ENCODE measurements at places on chromosomes 12 and 14. TPM values are rescaled to one million over a fixed set of nuclear protein-coding genes. Genes with fewer than 3 reads are reported as not detected.
A peak's percentile ranks its signal among the peaks of the same experiment; 100 is the strongest.

- peak; percentile 27 for DNase-seq
Observed at GRCh38 chr12:112900298-112901145, 6.2 kb upstream of the OAS1 start.

- DNase-seq, result no peak
Observed at GRCh38 chr14:35277179-35277578, 15.0 kb upstream of the PSMA6 start.

DNA sequence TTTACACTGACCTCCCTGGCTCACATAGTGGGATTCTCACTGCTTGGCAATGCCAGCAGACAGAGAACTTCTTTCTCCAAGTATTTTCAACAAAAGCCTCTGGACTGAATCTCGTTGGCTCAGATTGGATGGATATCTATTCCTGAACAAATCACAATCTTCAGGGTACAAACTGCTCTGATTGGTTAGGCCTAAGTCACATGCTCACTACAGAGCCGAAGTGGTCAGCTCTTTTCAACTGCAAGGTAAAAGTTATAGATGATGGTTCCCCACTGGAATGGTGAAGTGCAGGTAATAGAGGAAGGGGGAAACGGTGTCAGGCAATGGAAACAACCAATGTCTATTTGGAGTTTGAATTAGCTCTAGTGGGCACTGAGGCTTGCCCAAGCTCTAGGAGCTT lies 16.7 kb upstream of the VRK1 start:
- DNase-seq, result no peak

GRCh38 chr12:51752234-51752889 lies 96.2 kb downstream of the FIGNL2 start:
- peak; percentile 77 for DNase-seq

DNA sequence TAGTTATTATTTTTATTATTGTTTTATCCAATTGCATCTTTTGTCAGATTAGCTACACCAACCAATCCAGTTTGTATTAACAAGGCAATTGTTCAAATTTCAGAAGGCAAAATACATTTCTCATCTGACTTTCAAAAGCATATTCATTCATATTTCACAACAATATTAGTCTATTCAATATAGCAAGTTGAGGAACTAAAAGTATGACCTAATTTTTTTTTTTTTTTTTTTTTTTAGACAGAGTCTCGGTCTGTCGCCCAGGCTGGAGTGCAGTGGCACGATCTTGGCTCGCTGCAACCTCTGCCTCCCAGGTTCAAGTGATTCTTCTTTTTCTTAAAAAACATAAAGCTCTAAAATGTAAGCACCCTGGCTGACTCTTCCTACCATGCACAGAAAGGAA lies 17.3 kb downstream of the COX14 start:
- no peak for DNase-seq

DNA sequence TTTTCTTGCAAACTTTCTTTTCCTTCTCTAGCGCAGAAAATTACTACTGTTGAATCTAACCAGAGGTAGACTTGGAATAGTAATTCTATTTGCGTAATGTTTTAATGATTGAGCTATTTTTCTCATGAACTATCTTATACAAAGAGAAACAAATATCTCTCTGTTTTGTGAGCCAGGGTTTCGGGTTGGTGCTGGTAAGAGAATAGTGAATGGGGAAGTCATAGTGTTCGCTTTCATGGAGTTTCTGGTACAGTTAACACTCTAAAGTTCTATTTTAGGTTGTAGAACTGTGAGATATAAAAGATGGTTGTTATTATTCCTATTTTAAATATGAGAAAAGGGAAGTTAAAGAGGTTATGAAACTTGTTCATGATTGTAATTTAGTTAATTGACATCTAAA lies 6.6 kb downstream of the CLEC1B start:
- no peak for DNase-seq

DNA sequence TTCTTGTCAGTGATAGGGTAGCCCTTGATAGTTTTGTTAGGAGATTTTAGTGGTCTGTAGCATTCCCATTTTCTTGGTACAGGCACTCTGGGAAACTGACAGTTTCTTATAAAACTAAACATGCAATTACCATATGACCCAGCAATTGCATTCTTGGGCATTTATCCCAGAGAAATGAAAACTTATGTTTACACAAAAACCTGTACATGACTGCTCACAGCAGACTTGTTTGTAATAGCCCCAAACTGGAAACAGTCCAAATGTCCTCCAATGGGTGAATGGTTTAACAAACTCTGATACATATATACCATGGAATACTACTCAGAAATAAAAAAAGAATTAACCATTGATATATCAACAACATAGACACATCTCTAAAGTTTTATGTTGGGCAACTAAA lies 75.5 kb downstream of the BORCS5 start:
- peak; percentile 45 for DNase-seq

- no peak for DNase-seq
Observed at GRCh38 chr12:96383991-96384390, 16.2 kb downstream of the CDK17 start.

GRCh38 chr14:31854508-31855075 lies 222.5 kb upstream of the ARHGAP5 start:
- DNase-seq, result no peak

GRCh38 chr12:130711756-130712155 lies 4.3 kb downstream of the RIMBP2 start:
- no peak for DNase-seq

- no peak for DNase-seq
Observed at GRCh38 chr12:53227836-53228235, 4.2 kb downstream of the RARG start.

DNA sequence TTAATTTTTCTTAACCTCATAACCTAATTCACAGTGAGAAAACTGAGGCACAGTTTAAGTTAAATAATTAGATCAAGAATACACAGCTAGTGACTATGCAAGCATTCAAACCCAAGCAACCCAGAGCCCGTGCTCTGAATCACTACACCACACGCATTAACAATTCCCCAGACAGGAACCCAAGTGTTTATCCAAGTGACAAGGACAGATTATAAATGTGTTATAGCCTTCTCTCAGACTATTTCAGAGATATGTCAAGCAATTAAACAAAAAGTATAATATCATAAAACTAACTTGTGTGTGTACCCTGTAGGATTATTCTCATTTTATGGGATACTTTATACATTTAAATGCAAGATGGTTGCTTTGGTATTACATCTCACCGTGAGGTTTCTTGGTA lies 43.8 kb downstream of the MED13L start:
- no peak for DNase-seq

DNA sequence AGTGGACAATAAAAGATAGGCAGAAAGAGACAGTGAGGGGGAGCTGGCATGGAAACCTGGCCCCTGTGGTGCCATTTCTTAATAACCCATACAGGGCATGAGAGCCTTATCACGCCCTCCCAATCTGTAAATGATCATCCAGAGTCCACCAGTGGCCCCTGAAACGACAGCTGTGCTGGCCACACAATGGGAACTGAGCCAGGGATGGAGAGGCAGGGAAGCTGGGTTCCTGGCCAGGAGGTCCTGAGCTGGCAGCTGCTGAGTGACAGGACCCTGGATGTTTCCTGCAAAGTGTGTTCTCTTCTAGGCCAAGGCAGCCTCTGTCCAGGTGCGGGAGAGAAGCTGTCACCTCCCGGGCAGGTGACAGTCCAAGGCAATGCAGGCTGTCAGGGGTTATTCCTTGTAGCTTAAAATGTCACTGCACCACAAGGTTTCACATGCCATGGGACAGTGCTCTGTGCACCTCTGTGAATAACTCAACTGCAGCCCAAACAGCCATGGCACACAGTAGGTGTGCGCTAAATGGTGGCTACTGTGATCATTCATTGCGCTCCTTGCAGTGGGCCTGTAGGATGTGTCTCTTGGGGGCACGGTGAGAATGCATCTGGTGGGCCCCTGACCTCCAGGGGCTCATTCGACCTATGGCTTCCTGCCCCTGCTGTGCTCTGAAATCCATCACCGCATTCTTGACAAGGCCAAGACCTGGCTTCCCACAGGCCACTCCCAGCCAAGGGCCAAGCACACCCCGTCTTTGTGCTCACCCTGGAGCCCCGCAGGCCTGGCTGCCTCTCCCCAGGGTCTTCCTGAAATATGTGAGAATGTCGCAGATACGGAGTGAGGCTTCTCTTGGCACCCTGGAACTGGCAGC lies 46.3 kb upstream of the BCL11B start:
- no peak for DNase-seq

DNA sequence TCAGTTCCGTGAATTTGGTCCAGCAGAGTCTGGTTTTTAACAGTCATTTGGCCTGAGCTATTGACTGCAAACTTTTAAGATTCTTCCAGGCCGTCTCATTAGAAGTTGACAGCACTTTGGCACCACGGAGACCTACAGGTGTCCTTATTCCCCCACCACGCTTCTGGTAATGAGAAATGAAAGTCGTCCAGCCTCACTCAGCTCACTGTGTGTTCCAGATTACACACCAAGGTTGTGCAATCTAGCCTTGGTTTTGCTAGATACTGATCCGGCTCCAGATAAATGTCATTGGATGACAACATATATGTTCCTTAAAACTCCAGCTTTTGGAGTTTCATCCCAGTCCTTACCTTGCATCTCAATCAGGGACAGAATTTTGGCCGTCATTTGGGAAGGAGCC lies 210.4 kb downstream of the CHST11 start:
- no peak for DNase-seq

Gene NDUFA9
- total RNA-seq, result 39.5 TPM

Gene SCFD1
- 43.6 TPM for total RNA-seq

Gene RDH12
- total RNA-seq, result 0.20 TPM

Gene TMEM179
- total RNA-seq, result not detected

Gene KRT82
- not detected for total RNA-seq

Gene RBP5
- total RNA-seq, result not detected

Gene SERPINA10
- not detected for total RNA-seq

Gene MYO1H
- not detected for total RNA-seq
